Body of pancreas (tissue), 4 donors: ENCODE measurements at places on chromosomes 11 and 22. TPM values are rescaled to one million over a fixed set of nuclear protein-coding genes. Genes with fewer than 3 reads are reported as not detected.

MMP11 gene
- 2.0 TPM for total RNA-seq

MAP6 gene
- 2.6 TPM for total RNA-seq

ADM2 gene
- 8.2 TPM for total RNA-seq

CRYAB gene
- total RNA-seq = 10.4 TPM

MMP1 gene
- 34.8 TPM for total RNA-seq

BRMS1 gene
- total RNA-seq = 19.4 TPM

KCNA4 gene
- total RNA-seq = not detected

CCDC188 gene
- not detected for total RNA-seq

CUL5 gene
- 39.9 TPM for total RNA-seq

P4HA3 gene
- not detected for total RNA-seq

SELENOO gene
- 57.4 TPM for total RNA-seq

OR5B21 gene
- not detected for total RNA-seq

OR6A2 gene
- total RNA-seq = 2.3 TPM

- DNase-seq = no peak
- peaks cover 54% of the 10 kb centered on the region for H3K4me1 ChIP-seq
- no peak overlapping the region for H3K4me3 ChIP-seq
- peak overlapping the region; percentile 77 for H3K27ac ChIP-seq
Measured at GRCh38 chr11:130162733-130163132, 3.2 kb downstream of the ST14 start.

DNA sequence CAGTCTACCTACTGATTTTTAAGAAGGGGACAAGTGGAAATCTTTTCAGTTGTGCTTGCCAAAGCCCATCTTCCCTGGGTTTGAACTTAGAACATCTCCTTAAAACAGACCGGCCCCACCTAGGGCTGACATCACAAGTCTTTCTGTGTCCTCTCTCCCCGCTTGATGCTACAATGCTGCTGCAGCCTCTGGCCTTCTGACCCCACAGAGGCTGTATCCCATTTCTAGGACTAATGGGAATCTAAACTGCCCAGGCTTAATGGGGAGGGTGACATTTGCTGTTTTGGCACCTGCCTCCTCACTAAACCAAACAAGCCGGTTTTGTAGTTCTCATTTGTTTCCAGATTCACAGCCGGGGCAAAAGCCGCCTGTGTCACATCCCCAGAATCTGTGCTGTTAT is 121.3 kb upstream of the CADM1 start:
- H3K27me3 ChIP-seq = no peaks in the 10 kb centered on the region
- H3K4me1 ChIP-seq = no peaks in the 10 kb centered on the region
- no peak overlapping the region for H3K4me3 ChIP-seq
- no peak for DNase-seq

- no peak overlapping the region for H3K27ac ChIP-seq
- H3K36me3 ChIP-seq = no peaks in the 10 kb centered on the region
- H3K4me1 ChIP-seq = no peaks in the 10 kb centered on the region
- no peak for DNase-seq
Measured at GRCh38 chr11:46402957-46403902, 11.7 kb upstream of the CHRM4 start.

DNA sequence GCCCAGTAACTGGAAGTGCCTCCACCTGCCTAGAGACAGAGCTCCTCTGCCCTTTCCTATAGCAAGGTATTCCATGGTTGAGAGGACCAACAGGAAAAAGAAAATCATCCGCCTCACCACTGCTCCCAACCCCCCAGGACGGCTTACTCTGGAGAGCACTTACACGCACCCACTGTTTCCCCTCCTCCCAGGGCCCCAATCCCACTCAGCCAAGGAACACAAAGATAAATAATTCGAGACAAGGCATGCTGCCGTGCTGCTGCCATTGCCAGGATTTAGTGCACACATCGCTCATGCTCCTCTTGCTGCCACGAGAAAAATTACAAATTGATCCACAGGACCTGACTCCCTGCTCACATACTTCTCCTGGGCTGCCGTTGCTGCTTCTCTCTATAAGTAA is 516.6 kb downstream of the BUD13 start:
- DNase-seq = no peak
- no peak overlapping the region for H3K4me3 ChIP-seq
- no peaks in the 10 kb centered on the region for H3K27me3 ChIP-seq
- H3K4me1 ChIP-seq = no peaks in the 10 kb centered on the region
- H3K27ac ChIP-seq = no peak overlapping the region

DNA sequence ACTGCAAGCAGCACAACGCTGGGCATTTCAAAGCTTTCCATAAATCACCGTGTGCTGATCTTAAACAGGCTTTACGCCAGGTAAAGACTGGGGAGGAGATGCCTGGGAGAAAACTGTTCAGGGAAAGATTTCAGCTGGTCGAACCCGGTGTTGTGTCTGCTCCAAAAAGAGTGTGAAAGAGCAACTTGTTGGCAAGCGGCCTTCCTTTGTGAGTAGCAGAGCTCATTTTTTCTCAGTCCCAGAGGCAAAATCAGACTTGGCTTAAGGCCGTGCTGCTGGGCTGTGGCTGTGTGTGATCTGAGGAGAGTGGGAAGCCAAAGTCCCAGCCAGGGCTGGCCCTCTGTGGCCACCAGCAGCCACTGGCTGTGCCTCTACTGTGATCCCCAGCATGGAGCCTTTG is 75.7 kb upstream of the E2F8 start:
- no peak overlapping the region for H3K27ac ChIP-seq
- H3K27me3 ChIP-seq = no peaks in the 10 kb centered on the region
- H3K36me3 ChIP-seq = no peaks in the 10 kb centered on the region
- no peaks in the 10 kb centered on the region for H3K4me1 ChIP-seq
- no peak for DNase-seq

GRCh38 chr11:66859686-66860448 is 3.0 kb downstream of the LRFN4 start:
- no peak for DNase-seq
- no peaks in the 10 kb centered on the region for H3K27me3 ChIP-seq
- H3K4me3 ChIP-seq = no peak overlapping the region
- H3K36me3 ChIP-seq = no peaks in the 10 kb centered on the region
- peaks cover 9% of the 10 kb centered on the region for H3K4me1 ChIP-seq
- no peak overlapping the region for H3K27ac ChIP-seq

DNA sequence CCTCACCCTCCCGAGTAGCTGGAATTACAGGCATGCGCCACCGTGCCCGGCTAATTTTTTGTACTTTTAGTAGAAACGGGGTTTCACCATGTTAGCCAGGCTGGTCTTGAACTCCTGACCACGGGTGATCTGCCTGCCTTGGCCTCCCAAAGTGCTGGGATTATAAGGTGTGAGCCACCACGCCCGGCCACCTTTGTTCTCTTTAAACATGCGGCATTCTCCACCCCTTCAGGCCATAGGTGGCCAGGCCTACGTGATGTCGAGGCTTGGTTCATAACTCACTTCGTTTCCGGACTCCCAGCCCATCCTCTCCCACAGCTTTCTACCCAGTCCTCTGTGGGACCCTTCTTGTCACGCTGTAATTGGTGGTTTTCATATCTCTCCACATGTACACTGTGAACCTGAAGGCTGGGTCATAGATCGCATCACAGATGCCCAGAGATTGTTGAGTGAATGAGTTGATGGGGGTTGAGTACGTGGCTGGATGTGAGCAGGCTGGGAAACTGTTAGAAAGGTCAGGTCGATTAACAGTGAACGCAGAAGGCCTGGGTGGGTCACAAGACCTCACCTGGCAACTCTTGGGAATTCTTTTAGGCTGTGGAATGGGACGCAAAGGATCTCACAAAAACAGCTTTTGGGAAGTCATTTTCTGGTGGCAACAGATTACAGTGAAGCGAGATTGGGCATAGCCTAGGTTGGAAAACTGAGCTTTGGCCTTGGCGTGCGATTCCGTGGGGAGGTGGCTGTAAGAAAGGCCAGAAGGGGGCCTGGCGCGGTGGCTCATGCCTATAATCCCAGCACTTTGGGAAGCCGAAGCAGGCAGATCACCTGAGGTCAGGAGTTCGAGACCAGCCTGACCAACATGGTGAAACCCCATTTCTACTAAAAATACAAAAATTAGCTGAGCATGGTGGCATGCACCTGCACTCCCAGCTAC is 44.5 kb downstream of the ST14 start:
- H3K4me1 ChIP-seq = no peaks in the 10 kb centered on the region
- DNase-seq = no peak
- H3K27me3 ChIP-seq = no peaks in the 10 kb centered on the region
- H3K27ac ChIP-seq = no peak overlapping the region

GRCh38 chr11:106101370-106101769 is 23.9 kb downstream of the AASDHPPT start:
- no peak overlapping the region for H3K27ac ChIP-seq
- H3K4me1 ChIP-seq = no peaks in the 10 kb centered on the region
- peaks cover 3% of the 10 kb centered on the region for H3K36me3 ChIP-seq
- H3K4me3 ChIP-seq = no peak overlapping the region
- no peak for DNase-seq

DNA sequence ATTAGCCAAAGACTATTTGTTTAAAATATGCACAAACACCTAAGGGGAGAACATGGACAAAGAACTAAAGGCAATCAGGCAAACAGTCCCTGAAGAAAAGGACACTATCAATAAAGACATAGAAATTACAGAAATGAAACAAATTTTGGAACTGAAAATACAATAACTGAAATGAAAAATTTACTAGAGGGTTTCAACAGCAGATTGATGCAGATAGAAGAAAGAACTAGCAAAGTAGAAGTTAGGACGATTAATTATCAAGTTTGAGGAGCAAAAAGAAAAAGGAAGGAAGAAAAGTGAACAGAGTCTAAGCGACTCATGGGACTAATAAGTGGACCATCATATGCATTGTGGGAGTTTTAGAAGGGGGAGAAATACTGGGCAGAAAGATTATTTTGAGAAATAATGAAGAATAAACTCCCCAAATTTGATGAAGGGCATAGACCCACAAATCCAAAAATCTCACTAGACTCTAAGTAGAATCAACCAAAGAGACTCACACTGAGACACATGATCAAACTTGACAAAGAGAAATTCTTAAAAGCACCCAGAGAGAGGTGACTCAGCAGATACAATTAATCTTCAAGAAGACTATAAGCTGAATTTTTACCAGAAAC is 62.9 kb downstream of the JAM3 start:
- no peak overlapping the region for H3K4me3 ChIP-seq
- no peak overlapping the region for H3K27ac ChIP-seq
- no peaks in the 10 kb centered on the region for H3K4me1 ChIP-seq
- no peaks in the 10 kb centered on the region for H3K36me3 ChIP-seq
- DNase-seq = no peak

GRCh38 chr22:46861468-46862367 is 99.3 kb downstream of the TBC1D22A start:
- peaks cover 17% of the 10 kb centered on the region for H3K4me1 ChIP-seq
- no peak overlapping the region for H3K4me3 ChIP-seq
- H3K27ac ChIP-seq = no peak overlapping the region
- H3K36me3 ChIP-seq = no peaks in the 10 kb centered on the region

GRCh38 chr22:31287818-31288495 is 4.3 kb downstream of the PIK3IP1 start:
- DNase-seq = no peak
- H3K4me3 ChIP-seq = no peak overlapping the region
- no peak overlapping the region for H3K27ac ChIP-seq
- H3K36me3 ChIP-seq = no peaks in the 10 kb centered on the region
- H3K27me3 ChIP-seq = no peaks in the 10 kb centered on the region

GRCh38 chr22:49763138-49763537 is 64.5 kb downstream of the BRD1 start:
- DNase-seq = no peak
- H3K27me3 ChIP-seq = no peaks in the 10 kb centered on the region
- no peaks in the 10 kb centered on the region for H3K4me1 ChIP-seq
- H3K27ac ChIP-seq = no peak overlapping the region
- H3K4me3 ChIP-seq = no peak overlapping the region

GRCh38 chr11:70327717-70328116 is 57.2 kb downstream of the PPFIA1 start:
- peaks cover 23% of the 10 kb centered on the region for H3K36me3 ChIP-seq
- H3K27ac ChIP-seq = no peak overlapping the region
- no peak for DNase-seq
- H3K4me1 ChIP-seq = no peaks in the 10 kb centered on the region
- no peaks in the 10 kb centered on the region for H3K27me3 ChIP-seq
- no peak overlapping the region for H3K4me3 ChIP-seq

DNA sequence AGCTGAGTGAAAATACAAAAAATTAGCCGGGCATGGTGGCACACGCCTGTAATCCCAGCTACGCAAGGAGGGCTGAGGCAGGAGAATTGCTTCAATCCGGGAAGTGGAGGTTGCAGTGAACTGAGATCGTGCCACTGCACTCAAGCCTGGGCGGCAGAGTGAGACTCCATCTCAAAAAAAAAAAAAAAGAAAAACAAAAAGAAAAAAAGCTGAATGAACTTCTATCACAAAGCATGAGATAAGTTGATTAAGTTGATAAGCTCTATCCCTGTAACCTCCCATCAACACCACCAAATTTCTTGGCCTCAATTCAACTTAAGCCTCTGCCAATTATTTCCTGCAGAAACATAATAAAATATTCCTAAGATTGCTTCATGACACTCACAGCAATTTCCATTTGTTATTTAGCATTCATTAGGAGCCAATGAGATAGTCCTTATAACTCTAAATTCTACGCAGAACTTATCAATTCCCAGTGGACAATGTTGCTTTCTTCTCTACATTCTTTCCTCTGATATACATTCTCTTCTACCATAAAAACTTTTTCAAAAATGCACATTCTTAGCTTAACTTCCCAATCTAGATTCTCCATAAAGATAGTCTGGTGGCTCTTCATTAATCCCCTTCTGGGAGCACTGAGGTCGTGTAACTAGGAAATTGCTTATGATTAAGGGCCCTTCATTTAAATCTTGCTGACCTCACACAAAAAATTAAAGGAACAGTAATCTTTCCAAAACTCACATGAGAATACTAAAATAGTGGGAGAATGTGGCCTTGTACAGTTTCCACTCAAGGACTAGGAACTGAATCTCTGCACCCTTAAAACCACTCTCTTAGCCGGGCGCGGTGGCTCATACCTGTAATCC is 2.9 kb downstream of the AMBRA1 start:
- H3K27me3 ChIP-seq = no peaks in the 10 kb centered on the region
- peaks cover 34% of the 10 kb centered on the region for H3K4me1 ChIP-seq
- H3K4me3 ChIP-seq = no peak overlapping the region
- H3K27ac ChIP-seq = no peak overlapping the region
- no peak for DNase-seq
- H3K36me3 ChIP-seq = no peaks in the 10 kb centered on the region

GRCh38 chr11:32890843-32891656 is 1.6 kb upstream of the QSER1 start:
- peaks cover 23% of the 10 kb centered on the region for H3K4me1 ChIP-seq
- no peak overlapping the region for H3K27ac ChIP-seq
- H3K27me3 ChIP-seq = no peaks in the 10 kb centered on the region
- peak overlapping the region; percentile 61 for H3K4me3 ChIP-seq

- H3K36me3 ChIP-seq = peaks cover 9% of the 10 kb centered on the region
- no peak overlapping the region for H3K4me3 ChIP-seq
- H3K27ac ChIP-seq = no peak overlapping the region
- peaks cover 3% of the 10 kb centered on the region for H3K4me1 ChIP-seq
Measured at GRCh38 chr11:66651016-66651415, 12.5 kb downstream of the RBM4 start.
